ENCODE measurements at places on chromosomes 2 and 18.

DNA sequence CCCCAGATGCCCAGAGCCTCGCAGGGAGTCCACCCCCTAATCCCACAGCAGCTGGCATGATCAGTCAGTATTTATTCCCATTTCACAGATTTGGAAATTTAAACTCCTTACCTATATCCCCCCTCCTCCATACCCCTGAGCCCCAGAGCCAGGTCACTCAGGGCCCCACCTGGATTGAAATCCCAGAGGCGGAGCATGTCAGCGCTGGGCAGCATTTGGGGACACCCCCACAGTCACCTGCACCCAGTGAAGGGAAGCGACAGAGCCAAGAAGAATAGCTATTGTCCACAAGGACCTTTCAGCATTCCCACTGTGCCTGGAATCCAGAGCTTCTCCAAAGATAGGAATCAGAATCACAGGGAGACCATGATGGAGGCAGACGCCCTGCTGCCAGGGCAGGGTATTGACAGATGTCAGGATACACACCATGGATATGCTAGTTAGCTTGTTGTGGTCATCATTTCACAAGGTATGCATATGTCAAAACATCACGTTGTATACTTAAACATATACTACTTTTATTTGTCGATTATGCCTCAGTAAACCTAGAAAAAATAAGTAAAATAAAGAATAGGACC lies 968 bp upstream of the ASTL start:
- DNase-seq = no peak

DNA sequence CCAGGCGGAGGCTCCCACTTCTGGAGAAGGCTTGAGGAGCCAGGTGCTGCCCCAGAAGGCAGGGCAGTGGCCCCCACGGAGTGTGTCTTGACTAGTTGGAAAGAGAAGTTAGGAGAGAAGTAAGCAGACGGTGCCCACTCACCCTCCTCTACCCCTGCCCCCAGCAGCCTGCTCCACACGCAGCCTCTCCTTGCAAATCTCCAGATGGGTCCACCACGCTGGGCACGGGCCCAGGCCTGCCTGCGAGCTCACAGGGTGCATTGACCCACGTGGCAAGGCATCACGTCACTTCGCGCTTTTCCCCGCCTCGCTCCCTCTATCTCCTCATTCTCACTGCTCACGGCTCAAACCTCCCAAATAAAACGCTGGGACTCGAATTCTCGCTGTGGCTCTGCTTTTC lies 71.8 kb upstream of the RAB12 start:
- DNase-seq = no peak

DNA sequence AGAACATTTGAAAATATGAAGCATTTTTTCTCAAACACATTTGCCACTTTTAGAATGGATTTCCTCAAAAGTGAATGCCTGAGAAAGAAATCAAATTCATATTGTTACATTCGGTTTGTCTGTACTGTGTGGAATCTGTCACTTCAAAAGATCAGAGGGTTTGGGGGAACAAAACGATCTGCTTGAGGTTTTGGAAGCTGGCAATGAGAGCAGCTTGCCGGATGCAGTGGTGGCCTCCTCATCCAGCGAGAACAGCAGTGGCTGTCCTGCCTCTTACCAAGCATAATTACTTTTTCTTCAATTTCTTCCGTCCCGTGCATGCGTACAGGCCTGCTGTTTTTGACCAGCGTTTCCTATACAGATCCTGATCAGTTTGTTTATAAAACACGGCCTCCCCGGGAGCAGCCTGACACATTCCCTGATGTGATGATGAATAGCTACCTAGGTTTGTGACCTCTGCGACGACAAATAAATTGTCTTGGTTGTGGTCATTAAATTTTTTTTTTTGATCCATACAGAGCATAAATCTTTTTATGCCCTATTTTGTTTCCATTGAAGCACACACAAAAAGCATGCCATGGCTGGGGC lies 45.2 kb downstream of the ITGA6 start:
- DNase-seq = no peak

- DNase-seq = no peak
Observed at GRCh38 chr2:86238354-86238753, 39.1 kb downstream of the MRPL35 start.

DNA sequence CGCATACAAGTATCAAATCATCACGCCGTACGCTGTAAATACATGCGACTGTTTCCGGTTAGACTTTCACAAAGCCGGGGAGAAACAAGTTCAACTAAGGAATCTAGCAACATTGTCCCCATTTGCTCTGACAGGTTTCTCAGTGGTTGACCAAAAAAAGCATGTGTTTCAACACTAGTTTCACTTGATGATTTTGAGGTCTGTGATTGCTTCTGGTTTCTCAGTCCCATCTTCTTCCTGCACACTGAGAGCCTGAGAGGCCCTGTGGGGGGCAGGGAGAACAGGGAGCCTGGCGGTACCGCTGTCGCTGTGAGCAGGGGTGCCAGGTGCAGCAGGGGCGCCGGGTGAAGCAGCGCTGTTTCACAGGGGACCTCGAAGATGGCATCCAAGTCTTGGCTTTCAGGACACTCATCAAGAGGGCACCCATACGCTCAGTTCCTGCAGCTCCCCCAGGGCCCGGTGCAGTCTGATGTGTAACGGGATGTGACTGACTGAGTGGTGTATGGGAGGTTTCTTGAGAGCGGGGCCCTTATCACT lies 270.9 kb downstream of the TWIST2 start:
- DNase-seq = no peak

GRCh38 chr18:79738041-79738461 lies 58.4 kb downstream of the CTDP1 start:
- DNase-seq = no peak

DNA sequence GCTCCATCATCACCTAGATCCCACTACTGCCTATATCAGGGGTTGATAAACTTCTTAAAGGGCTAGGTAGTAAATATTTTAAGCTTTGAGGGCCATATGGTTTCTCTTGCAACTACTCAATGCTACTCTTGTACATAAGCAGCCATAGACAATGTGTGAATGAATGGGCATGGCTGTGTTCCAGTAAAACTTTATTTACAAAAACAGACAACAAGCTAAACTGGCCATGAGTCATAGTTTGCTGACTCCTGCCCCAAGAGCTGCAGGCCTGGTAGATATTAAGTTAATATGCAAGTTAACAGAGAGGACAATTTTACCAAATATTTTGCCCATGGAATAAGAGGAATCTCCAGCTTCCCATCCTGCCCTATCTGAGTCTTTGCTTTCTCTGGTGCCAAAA lies 29.8 kb upstream of the MYO3B start:
- no peak for DNase-seq
